ENCODE measurements at places on chromosomes 6 and 20. TPM values are rescaled to one million over a fixed set of nuclear protein-coding genes. Genes with fewer than 3 reads are reported as not detected.
A peak's percentile ranks its signal among the peaks of the same experiment; 100 is the strongest.

The SLC17A3 gene
- total RNA-seq: not detected

The TMEM170B gene
- total RNA-seq: 3.9 TPM

The BTN1A1 gene
- 0.04 TPM for total RNA-seq

The SMOC2 gene
- total RNA-seq: 65.4 TPM

The GABRR1 gene
- total RNA-seq: 0.40 TPM

DNA sequence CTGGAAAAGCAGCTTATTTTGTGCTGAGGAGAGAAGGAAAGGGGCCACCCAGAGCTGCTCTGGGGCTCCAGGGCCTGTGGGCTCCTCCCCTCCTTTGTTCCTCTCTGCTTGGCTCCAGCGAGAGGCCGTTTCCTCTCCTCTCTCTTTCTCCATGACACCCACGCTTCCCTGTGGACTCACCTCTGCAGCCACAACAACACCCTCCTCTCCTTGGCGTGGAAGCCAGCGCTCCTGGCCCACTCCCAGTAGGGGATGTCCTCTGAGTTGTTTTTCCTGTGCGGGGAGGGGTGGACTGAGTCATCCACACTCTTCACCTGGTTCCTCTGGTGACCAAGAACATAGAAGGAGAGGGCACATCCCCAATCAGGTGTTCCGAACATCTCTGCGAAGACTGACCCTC lies 4.9 kb upstream of the CDSN start:
- H3K27ac ChIP-seq: peak overlapping the region; percentile 55
- H3K36me3 ChIP-seq: no peaks in the 10 kb centered on the region
- no peak overlapping the region for H3K4me3 ChIP-seq
- peaks cover 5% of the 10 kb centered on the region for H3K27me3 ChIP-seq
- peaks cover 13% of the 10 kb centered on the region for H3K4me1 ChIP-seq

- H3K36me3 ChIP-seq: peaks cover 11% of the 10 kb centered on the region
- H3K4me1 ChIP-seq: peaks cover 9% of the 10 kb centered on the region
- no peak overlapping the region for H3K27ac ChIP-seq
- DNase-seq: no peak
These were observed 51.1 kb downstream of the ARID1B start for GRCh38 chr6:156828280-156828703.

DNA sequence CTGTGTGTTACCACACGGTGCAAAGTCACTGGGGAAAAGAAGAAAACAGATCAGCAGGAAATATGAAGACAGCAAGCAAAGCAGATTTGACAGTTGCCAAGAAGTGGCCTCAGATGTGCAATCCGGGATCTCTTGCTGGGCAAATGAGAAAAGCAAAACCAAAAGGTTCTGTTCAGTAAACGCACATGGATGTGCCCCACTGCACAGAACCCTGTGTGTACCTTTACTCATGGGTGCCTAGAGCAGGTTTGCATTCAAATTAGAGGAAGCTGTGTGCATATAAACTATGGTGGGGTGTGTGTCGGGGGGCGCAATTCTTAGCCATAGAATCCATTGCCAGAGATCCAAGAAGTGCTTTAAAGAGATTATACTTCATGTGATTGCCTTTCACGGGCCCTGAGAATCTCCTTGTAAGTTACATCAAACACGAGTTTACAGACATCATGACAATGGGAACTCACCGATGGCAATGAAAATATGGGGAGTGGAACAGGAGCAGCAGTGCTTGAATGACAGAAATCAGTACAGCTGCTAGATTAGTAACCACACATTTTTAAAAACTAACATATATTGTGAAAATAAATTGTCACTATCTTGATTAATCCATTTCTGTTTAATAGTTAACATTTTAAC lies 154.3 kb downstream of the ADGRG6 start:
- no peaks in the 10 kb centered on the region for H3K4me1 ChIP-seq
- no peak overlapping the region for H3K27ac ChIP-seq
- no peak for DNase-seq
- H3K36me3 ChIP-seq: no peaks in the 10 kb centered on the region
- H3K27me3 ChIP-seq: no peaks in the 10 kb centered on the region

- H3K36me3 ChIP-seq: peaks cover 29% of the 10 kb centered on the region
- no peaks in the 10 kb centered on the region for H3K4me1 ChIP-seq
- no peak for DNase-seq
- no peak overlapping the region for H3K27ac ChIP-seq
- no peaks in the 10 kb centered on the region for H3K27me3 ChIP-seq
- H3K4me3 ChIP-seq: no peak overlapping the region
These were observed 131.3 kb downstream of the PRND start for GRCh38 chr20:4853004-4853403.

GRCh38 chr20:24129641-24130040 lies 141.1 kb upstream of the GGTLC1 start:
- no peaks in the 10 kb centered on the region for H3K4me1 ChIP-seq
- H3K36me3 ChIP-seq: no peaks in the 10 kb centered on the region
- no peak overlapping the region for H3K27ac ChIP-seq
- no peaks in the 10 kb centered on the region for H3K27me3 ChIP-seq
- H3K4me3 ChIP-seq: no peak overlapping the region

DNA sequence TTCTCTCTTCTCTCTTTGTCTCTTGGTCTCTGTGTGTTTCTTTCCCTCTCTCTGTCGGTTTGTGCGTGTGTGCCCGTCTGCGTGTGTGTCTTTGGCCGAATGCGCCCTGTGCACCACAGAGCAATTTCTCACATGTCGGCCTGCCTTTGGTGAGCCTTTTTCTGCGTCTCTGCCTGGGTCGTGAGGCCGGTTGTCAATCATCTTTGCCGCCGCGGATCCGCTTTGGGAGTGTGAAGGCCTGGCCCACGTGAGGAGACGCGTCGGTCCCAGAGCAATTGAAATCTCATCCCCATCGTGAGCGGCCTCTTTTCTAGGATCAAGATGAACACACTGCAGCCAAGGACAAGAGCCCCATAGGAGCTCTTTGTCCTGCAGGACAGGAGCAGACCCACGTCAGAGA lies 580.7 kb upstream of the ZNF337 start:
- DNase-seq: no peak
- H3K27me3 ChIP-seq: no peaks in the 10 kb centered on the region
- H3K36me3 ChIP-seq: no peaks in the 10 kb centered on the region
- H3K4me1 ChIP-seq: no peaks in the 10 kb centered on the region
